ENCODE measurements at places on chromosomes 16 and 17.

GRCh38 chr16:89534252-89534756, 26.1 kb downstream of the SPG7 start:
- no peak for DNase-seq

DNA sequence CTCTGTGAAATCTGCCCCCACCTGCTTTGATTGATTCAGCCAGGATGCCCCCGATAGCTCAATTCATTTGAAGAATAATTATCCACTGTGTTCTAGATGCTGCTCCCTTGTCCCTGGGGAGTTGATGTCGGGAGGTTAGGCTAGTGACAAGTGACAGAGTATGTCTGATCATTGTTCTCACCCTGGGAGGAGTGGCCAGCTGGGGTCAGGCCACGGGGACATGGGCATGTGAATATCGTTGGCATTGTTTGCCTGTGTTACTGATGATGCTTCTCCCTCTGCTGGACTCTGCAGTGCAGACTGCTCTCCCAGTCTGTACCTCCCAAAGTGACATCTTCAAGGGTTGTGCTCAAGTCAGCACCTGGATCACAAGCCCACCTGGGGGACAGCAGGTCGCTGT, 89.9 kb upstream of the C16orf82 start:
- no peak for DNase-seq

DNA sequence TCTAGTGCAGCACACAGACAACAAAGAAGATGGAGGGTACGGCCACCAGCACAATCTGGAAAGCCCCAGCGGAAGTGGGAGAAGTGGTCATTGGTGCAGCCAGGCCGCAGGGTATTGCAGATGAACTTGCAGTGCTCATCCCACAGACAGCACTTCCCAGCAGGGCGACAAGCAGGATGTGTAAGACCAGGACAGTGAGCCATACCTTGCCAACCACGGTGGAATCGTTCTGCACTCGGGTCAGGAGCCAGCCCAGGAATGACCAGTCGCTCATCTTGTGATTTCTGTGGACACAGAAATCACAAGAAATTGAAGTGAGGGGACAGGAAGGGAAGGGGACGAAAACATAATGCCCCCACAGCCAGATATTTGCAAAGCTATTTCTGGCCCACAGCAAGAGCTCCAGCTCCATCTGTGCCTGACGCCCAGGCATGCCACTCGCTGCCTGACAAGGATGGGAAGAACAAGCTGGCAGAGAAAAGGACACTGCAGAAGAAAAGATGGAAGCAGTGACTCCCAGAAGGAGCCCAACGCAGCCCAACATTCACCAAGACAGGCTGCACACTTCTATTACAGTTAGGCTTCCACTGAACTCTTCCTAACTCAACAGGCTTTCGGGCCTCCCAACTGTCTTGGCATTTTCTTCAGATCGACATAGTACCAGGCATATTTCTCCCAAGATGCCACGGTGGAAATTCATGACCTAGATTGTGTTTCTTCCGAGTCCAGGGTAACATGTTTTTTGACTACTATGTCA, 17.5 kb upstream of the MYO18A start:
- no peak for DNase-seq

GRCh38 chr17:222172-222571, 40.7 kb upstream of the DOC2B start:
- DNase-seq, result no peak

DNA sequence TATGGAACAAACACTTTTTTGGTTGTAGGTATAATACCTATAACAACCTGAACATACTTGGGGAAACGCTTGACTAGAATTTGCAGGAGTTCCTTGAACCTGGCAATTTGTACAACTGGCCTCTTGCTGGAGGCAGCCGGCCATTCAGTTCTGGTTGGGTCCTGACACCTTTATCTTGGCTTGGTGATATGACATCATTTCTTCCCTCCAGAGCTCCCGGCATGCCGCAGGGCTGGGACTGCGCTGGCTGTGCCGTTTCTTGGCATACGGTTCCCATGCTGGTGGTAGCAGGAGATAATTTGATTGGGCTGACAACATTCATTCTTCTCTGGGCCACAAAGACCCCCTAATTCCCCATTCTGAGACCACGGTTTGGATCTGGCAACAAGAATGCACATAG, 87.5 kb downstream of the ASIC2 start:
- no peak for DNase-seq

- peak; percentile 18 for DNase-seq
These were observed 93.9 kb downstream of the CEP112 start for GRCh38 chr17:66098040-66098439.

DNA sequence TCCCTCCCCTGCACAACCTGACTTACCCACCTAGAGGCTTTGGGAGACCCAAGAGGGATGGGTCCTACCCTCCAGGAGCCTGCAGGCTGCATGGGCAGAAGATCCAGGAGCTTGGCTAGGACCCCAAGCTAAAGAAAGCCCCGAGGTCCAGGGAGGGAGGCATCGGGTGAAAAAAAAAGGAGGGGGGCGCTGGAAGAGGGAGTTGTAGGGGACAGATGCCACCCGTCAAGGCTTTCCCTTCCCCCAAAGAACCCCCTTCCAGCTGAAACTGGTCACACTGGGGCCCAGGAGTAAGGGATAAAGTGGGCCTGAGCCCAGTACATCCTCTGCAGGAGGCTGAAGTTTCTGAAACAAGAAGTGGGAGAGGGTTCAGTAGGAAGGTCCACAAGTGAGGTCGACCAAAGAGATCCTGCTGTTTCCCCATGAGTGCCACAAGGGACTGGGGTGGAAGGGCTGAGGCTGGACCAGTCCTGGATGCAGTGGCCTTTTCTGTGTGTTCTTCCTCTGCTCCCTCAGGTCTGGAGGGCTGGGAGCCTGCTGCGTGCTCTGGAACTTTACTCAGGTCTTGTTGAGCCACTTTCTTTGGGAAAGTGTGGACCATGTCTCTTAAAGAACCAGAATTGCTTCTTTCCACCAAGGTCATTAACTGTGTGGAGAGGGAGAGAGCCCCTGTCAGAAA, 14.2 kb upstream of the CBFB start:
- DNase-seq, result no peak

DNA sequence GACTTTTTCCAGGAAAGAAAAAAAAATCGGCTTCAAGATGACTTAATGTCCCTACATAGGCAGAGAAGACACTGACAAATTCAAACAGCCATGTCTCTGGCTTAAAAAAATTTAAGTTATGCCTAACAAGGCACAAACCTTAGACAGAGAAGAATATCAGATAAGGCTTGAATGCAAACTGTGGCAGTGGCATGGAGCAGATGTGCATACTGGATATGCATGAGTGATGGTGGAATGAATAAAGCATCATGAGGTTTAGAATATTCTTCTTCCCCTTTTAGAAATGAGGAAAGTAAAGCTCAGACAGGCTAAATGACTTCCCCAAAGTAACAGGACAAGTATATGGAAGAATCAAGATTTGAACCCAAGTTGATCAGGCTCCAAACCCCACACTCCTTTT, 23.2 kb upstream of the WSCD1 start:
- DNase-seq, result no peak

DNA sequence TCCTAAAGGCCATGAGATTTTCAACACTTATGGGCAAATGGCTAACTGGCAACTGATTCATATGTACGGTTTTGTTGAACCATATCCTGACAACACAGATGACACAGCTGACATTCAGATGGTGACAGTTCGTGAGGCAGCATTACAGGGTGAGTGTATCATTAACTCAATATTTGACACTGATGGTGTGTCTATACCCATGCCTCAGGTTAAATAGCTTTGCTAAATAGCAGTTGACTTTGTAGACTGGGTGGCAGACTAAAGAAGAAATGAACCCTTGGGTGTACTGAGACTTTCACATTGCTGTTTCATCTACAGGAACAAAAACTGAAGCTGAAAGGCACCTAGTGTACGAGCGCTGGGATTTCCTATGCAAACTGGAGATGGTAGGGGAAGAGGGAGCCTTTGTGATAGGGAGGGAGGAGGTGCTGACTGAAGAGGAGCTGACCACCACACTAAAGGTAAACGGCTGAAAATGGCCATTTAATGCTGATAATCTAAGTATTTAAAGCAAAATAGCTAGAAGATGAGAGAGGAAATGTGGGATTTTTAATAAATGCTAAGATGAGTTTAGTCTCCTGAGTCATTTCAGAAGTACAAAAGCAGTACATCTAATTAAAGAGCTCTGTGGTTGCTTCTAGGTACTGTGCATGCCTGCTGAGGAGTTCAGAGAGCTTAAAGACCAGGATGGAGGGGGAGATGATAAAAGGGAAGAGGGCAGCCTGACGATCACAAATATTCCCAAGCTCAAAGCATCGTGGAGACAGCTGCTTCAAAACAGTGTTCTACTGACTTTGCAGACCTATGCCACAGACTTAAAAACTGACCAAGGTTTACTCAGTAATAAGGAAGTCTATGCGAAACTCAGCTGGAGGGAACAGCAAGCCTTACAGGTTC, 3.0 kb downstream of the SETD6 start:
- no peak for DNase-seq

DNA sequence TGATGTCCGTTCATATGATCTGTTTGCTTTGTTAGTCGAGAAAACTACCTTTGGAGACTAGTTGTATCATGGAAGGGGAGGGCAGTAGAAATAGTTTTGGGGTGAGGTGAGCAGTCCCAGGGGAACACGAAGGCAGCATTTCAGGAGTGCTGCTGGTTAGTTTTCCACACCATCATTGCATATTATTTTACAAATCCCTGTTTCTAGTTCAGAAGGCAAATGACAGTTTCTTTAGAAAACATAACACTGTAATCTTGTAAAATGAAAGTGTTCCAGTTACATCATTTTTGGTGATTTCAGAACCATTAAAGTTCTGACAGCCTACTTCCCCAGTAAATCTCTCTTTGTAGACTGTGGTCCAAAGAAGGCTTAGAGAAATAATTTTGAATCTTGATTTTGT, 25.4 kb downstream of the BANP start:
- DNase-seq, result peak; percentile 58

GRCh38 chr16:85089525-85089924, 22.7 kb downstream of the CIBAR2 start:
- DNase-seq, result peak; percentile 38

Measured in fibroblast of skin of back (primary cell).